Aorta (tissue), 5 donors: ENCODE measurements at places on chromosomes 12 and 14. TPM values are rescaled to one million over a fixed set of nuclear protein-coding genes. Genes with fewer than 3 reads are reported as not detected.

ESRRB gene
- 0.52 TPM for total RNA-seq

DNA sequence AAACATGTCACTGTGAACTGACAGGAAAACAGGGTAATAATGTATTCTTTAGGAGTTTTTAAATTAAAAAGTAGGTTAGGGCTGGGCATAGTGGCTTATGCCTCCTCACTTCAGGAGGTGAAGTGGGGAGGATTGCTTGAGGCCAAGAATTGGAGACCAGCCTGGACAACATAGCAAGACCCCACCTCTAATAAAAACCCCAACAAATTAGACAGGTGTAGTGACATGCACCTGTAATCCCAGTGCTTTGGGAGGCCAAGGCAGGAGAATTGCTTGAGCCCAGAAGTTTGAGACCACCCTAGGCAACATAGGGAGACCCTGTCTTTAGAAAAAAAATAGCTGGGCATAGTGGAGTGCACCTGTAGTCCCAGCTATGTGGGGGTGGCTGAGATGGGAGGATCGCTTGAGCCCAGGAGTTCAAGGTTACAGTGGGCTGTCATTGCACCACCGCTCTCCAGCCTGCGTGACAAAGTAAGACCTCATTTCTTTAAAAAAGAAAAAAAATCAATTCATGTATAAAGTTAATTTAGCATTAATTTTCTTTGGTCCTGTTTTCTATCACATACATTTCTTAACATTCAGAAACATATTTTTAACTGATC, 20.4 kb downstream of the FBXO34 start:
- DNase-seq: no peak

GRCh38 chr12:47378907-47379306, 299.1 kb upstream of the AMIGO2 start:
- DNase-seq: no peak

- DNase-seq: no peak
Measured at GRCh38 chr14:99880651-99881420, 87.6 kb downstream of the EML1 start.

GRCh38 chr14:88668448-88669116, 105.7 kb downstream of the ZC3H14 start:
- no peak for DNase-seq
